Vagina (tissue), 2 donors: ENCODE measurements at places on chromosomes 6 and 20.

DNA sequence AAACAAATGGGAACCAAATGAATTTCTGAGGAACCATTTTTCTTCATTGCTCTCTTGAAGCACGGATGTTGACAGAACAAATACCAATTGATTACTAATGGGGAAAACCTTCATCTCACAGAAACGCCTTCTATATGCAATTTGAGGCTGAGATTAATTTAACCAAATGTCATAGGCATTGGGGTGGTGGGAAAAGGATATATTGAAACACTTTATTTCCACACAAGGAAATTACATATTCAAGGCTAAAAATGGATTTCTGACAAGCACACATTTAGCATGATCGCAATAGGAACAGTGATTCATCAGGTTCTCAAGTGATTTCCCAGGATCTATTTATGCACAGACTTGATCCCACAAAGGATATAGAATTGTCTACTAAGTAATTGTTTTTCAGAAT is 88.9 kb downstream of the COL12A1 start:
- no peaks in the 10 kb centered on the region for H3K4me1 ChIP-seq
- H3K27me3 ChIP-seq = no peaks in the 10 kb centered on the region
- H3K36me3 ChIP-seq = peaks cover 11% of the 10 kb centered on the region
- H3K4me3 ChIP-seq = no peak overlapping the region

- no peaks in the 10 kb centered on the region for H3K36me3 ChIP-seq
- DNase-seq = no peak
- H3K27me3 ChIP-seq = no peaks in the 10 kb centered on the region
- no peaks in the 10 kb centered on the region for H3K4me1 ChIP-seq
Observed at GRCh38 chr20:39829661-39830060, 859.4 kb downstream of the MAFB start.

DNA sequence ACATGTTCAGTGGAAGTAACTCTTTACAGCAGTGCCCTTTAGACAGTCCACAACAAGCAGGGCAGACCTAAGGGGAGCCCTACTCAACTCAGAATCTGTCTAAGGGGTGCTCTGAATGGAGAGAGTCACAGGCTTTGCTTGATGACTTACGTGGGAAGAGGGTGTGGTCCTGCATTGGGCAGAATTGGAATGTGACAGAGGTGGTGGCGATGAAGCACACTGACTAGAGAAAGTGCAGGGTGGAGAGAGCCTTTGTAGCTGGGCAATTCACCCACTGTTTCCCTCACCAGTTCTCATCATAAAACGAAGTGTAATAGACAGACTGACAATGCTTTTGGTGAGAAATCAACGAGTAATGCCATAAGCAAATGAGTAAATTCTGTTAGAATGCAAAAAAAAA is 11.2 kb downstream of the TP53INP2 start:
- DNase-seq = no peak
- peaks cover 5% of the 10 kb centered on the region for H3K4me1 ChIP-seq
- peaks cover 23% of the 10 kb centered on the region for H3K36me3 ChIP-seq
- H3K27me3 ChIP-seq = no peaks in the 10 kb centered on the region
- no peak overlapping the region for H3K27ac ChIP-seq
- H3K4me3 ChIP-seq = no peak overlapping the region

- no peak overlapping the region for H3K4me3 ChIP-seq
- H3K27me3 ChIP-seq = no peaks in the 10 kb centered on the region
- no peaks in the 10 kb centered on the region for H3K4me1 ChIP-seq
- no peak for DNase-seq
- H3K27ac ChIP-seq = no peak overlapping the region
- no peaks in the 10 kb centered on the region for H3K36me3 ChIP-seq
Observed at GRCh38 chr6:14038467-14039437, 78.8 kb upstream of the CD83 start.

- peak overlapping the region; percentile 5 for H3K4me3 ChIP-seq
- no peaks in the 10 kb centered on the region for H3K36me3 ChIP-seq
- H3K4me1 ChIP-seq = peaks cover 15% of the 10 kb centered on the region
- H3K27ac ChIP-seq = no peak overlapping the region
- no peaks in the 10 kb centered on the region for H3K27me3 ChIP-seq
- no peak for DNase-seq
Observed at GRCh38 chr6:71082033-71082650, 125.3 kb upstream of the B3GAT2 start.

GRCh38 chr6:148521158-148521557 is 178.5 kb downstream of the SASH1 start:
- H3K36me3 ChIP-seq = no peaks in the 10 kb centered on the region
- H3K4me1 ChIP-seq = peaks cover 66% of the 10 kb centered on the region
- no peak overlapping the region for H3K4me3 ChIP-seq
- no peak for DNase-seq
- H3K27ac ChIP-seq = peak overlapping the region; percentile 75
- no peaks in the 10 kb centered on the region for H3K27me3 ChIP-seq

DNA sequence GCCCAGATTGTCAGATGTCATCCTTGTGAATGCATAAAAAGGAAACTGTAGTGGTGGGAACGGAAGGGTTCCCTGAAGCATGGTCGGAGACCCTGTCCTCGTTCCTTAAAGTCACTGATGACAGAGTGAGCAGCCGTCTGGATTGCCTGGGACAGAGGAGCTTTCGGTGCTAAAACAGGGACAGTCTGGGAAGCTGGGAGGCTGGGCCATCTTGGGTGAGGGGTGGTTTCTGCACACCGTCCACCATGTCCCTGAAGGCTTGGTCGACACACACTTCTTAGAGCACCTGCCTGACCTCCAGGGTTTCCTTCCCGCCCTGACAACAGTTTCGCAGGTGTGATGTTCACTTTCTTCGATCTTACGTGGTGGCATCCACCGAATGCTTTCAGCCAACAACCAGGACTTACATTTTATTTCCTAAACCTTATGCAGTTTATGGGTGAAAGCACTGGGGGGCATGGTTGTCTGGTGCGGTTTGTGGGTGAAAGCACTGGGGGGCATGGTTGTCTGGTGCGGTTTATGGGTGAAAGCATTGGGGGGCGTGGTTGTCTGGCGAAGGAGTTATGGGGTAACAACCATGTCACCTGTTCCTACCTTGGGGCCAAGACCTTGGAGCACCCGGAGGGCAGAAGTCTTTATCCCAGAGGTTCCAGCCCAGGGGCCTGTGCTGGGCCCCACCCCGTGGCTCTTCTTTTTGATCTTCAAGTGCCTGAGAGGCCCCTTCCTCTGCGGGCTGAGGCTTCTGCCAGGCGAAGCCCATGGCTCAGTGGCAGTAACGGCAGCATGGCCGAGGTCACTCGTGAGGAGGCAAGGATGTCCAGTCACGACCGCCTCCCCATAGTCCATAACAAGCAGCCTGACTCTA is 81.7 kb upstream of the FRMD1 start:
- DNase-seq = peak; percentile 65
- no peak overlapping the region for H3K27ac ChIP-seq
- no peak overlapping the region for H3K4me3 ChIP-seq
- no peaks in the 10 kb centered on the region for H3K36me3 ChIP-seq
- H3K4me1 ChIP-seq = peaks cover 41% of the 10 kb centered on the region
- no peaks in the 10 kb centered on the region for H3K27me3 ChIP-seq

GRCh38 chr20:2101057-2101864 is at the start of gene STK35:
Gene STK35, plus strand, starts transcription at chr20:2101827. Its CDS starts 55 bp downstream, at chr20:2101882.
- H3K27ac ChIP-seq = peak within 1 kb of the TSS; percentile 98
- no peak for DNase-seq
- H3K27me3 ChIP-seq = no peaks in the 10 kb centered on the region
- H3K4me3 ChIP-seq = peak within 1 kb of the TSS; percentile 90

GRCh38 chr6:121670511-121670910 is 235.1 kb downstream of the GJA1 start:
- H3K4me3 ChIP-seq = no peak overlapping the region
- no peak overlapping the region for H3K27ac ChIP-seq
- H3K36me3 ChIP-seq = no peaks in the 10 kb centered on the region
- H3K4me1 ChIP-seq = no peaks in the 10 kb centered on the region
- DNase-seq = no peak

- no peaks in the 10 kb centered on the region for H3K4me1 ChIP-seq
- no peak overlapping the region for H3K27ac ChIP-seq
- no peak for DNase-seq
- no peaks in the 10 kb centered on the region for H3K27me3 ChIP-seq
- H3K36me3 ChIP-seq = no peaks in the 10 kb centered on the region
Observed at GRCh38 chr6:81362246-81362645, 390.2 kb downstream of the TENT5A start.

DNA sequence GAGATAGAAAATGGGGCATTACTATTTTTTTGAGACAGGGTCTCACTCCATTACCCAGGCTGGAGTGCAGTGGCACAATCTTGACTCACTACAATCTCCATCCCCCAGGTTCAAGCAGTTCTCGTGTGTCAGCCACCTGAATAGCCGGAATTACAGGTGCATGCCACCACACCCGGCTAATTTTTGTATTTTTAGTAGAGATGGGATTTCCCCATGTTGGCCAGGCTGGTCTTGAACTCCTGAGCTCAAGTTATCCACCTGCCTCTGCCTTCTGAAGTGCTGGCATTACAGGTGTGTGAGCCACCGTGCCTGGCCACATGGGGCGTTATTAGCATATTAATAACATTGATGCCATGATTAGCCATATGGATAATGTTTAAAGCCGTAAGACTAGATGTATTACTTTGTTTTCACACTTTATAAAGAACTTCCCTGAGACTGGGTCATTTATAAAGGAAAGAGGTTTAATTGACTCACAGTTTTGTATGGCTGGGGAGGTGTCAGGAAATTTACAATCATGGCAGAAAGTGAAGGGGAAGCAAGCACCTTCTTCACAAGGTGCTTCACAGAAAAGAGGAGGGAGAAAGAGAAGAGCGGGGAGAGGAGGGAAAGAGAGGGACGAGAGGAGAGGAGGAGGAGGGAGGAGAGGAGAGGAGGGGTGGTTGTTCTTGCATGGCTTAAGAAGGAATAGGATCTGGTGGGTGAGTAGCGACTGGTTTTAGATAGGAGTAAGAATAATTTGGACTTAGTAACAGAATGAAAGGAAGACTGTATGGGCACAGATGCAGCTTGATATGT is 51.9 kb downstream of the MYO6 start:
- H3K4me3 ChIP-seq = no peak overlapping the region
- no peaks in the 10 kb centered on the region for H3K27me3 ChIP-seq
- H3K36me3 ChIP-seq = no peaks in the 10 kb centered on the region
- DNase-seq = no peak

DNA sequence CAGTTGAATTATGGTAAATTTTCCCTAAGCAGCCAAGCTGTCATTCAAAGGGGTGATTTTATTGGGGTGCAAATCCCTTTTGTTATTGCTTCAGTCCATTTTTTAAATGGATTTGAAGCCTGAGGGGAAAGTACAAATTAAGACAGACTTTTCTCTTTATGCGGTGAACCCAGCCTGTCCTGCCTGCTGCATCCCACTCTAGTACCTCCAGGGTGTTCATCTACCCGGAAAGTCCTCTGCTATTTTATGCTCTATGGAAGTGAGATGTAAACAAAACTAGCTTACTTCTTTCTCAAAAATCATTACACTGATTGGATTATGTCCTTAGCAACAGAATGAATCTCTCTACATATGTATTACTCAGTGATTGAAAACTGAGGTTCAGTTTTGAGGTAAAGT is 1088.9 kb upstream of the CITED2 start:
- no peaks in the 10 kb centered on the region for H3K27me3 ChIP-seq
- DNase-seq = no peak
- peaks cover 29% of the 10 kb centered on the region for H3K4me1 ChIP-seq
- no peaks in the 10 kb centered on the region for H3K36me3 ChIP-seq
- peak overlapping the region; percentile 47 for H3K27ac ChIP-seq

DNA sequence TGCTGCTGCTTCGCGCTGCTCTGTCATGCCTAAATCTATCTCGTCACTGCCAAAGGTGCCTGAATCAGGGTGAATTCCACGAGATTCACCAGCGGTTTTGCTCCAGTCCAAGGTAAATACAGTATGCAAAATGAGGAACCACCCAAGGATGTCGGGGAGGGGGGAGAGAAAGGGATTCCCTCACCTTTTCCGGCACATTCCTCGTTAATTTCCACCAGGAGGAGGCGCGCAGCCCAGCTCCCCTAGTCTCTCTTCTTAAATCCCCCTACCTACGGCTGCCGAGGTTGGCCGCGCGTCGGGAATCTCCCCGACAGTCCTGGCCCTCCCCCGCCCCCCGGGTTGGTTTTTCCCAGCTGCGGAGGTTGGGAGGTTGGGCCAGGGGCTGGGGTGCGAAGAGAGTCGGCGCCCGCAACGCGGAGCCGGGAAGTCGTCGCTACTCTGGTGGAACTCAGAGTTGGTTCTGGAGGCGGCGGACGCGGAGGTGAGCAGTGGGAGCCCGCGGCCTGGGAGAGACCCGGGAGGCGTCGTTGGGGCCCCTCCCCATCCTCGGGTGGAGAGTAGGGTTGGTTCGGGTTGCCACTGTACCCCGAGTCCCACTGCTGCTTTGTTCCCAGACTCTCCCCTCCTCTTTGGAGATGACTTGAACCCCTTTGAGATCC is at the start of gene TPBG:
TSS of gene TPBG (plus strand) at position 390 of the 659 bp plus-strand sequence. CDS start 1,145 bp downstream, outside the sequence.
- H3K27ac ChIP-seq = peak within 1 kb of the TSS; percentile 86
- peaks cover 16% of the 10 kb centered on the region for H3K4me1 ChIP-seq
- no peak for DNase-seq
- H3K27me3 ChIP-seq = no peaks in the 10 kb centered on the region
- peak within 1 kb of the TSS; percentile 84 for H3K4me3 ChIP-seq

GRCh38 chr6:161279677-161280415 is 6.0 kb upstream of the AGPAT4 start:
- no peak for DNase-seq
- H3K4me1 ChIP-seq = no peaks in the 10 kb centered on the region

DNA sequence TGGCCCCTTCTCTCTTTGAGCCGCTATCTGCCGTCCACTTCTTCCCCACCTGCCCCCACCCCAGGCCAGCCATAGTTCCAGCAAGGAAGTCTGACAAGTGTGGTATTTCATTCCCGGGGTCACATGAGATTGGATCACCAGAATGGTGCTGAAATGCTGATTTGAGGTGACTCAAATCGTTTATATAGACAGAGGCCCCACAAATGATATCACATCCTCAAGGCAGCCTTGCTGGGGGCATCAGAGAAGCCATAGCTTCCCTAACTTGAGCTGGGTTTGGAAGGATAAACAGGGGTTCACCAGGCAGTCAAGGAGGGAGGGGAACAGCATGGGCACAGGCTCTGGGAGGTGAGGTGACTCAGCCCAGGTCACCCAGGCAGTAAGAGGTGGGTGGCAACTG is 9.9 kb downstream of the SDCBP2 start:
- no peak overlapping the region for H3K27ac ChIP-seq
- H3K27me3 ChIP-seq = no peaks in the 10 kb centered on the region
- no peak for DNase-seq
- H3K36me3 ChIP-seq = no peaks in the 10 kb centered on the region

- no peaks in the 10 kb centered on the region for H3K27me3 ChIP-seq
- H3K4me3 ChIP-seq = no peak overlapping the region
- H3K4me1 ChIP-seq = peaks cover 18% of the 10 kb centered on the region
- H3K36me3 ChIP-seq = no peaks in the 10 kb centered on the region
- no peak overlapping the region for H3K27ac ChIP-seq
Observed at GRCh38 chr20:48574383-48574782, 253.4 kb downstream of the PREX1 start.

DNA sequence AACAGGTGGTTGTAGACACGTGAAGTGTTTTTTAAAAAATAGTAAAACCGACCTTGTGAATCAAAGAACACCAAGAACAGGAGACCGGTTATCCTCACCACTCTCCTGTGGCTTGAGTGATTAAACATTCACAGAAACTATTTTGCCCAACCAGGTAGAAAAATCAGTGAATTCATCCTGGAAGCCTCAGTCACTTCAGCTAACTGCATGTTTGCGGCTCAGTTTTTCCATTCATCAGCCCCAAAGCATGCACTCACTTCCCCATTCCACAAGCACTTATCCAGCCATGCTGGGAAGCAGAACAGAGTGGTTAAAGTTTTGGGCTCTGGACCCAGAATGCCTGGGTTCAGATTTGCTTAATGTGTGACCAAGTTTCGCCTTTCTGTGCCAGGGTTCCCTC is 2.4 kb downstream of the LRRN4 start:
- no peak overlapping the region for H3K27ac ChIP-seq
- DNase-seq = no peak
- no peak overlapping the region for H3K4me3 ChIP-seq
- H3K4me1 ChIP-seq = peaks cover 10% of the 10 kb centered on the region

GRCh38 chr6:71053475-71053874 is 96.6 kb upstream of the B3GAT2 start:
- DNase-seq = no peak
- no peaks in the 10 kb centered on the region for H3K27me3 ChIP-seq
- no peaks in the 10 kb centered on the region for H3K4me1 ChIP-seq
- H3K4me3 ChIP-seq = no peak overlapping the region
- H3K27ac ChIP-seq = no peak overlapping the region
